Ovary (tissue), 10 donors: ENCODE measurements at places on chromosomes 12 and 14. TPM values are rescaled to one million over a fixed set of nuclear protein-coding genes. Genes with fewer than 3 reads are reported as not detected.

The PLEKHD1 gene
- total RNA-seq, result under 0.01 TPM

The OR11H7 gene
- not detected for total RNA-seq

The HHIPL1 gene
- 2.8 TPM for total RNA-seq

The ADAMTS20 gene
- total RNA-seq, result not detected
